ENCODE measurements at places on chromosomes 5 and 9.

DNA sequence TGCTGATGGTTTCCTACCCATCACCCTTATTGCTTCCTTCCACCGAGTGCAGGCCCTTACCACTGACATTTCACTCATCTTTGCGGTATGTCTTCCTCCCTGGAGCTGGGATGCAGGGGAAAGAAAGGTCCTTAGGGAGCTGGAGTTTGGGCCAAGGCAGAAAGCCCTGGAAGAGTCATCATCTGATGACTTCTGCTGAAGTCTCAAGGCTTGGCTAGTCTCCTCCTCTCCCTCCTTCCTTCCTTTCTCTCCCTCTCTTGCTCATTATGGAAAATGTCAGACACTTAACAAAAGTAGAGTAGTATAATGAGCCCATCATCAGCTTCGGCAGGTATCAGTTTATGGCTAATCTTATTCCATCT is 40.0 kb downstream of the LARP1 start:
- DNase-seq: no peak

- DNase-seq: peak; percentile 34
Observed at GRCh38 chr5:128579639-128580038, 41.6 kb upstream of the FBN2 start.

- DNase-seq: no peak
Observed at GRCh38 chr9:36126016-36126730, 10.4 kb upstream of the GLIPR2 start.

GRCh38 chr9:98806394-98807035 is 955 bp upstream of the GALNT12 start:
- DNase-seq: no peak

GRCh38 chr5:146291421-146292074 is 47.1 kb upstream of the POU4F3 start:
- peak; percentile 24 for DNase-seq

GRCh38 chr5:145360936-145361335 is 474.2 kb downstream of the PRELID2 start:
- DNase-seq: peak; percentile 18

Data from fibroblast of gingiva (primary cell).